CD4-positive, alpha-beta T cell treated with Interleukin-1 beta for 1 hour (primary cell): ENCODE measurements at places on chromosomes 2 and 18.

DNA sequence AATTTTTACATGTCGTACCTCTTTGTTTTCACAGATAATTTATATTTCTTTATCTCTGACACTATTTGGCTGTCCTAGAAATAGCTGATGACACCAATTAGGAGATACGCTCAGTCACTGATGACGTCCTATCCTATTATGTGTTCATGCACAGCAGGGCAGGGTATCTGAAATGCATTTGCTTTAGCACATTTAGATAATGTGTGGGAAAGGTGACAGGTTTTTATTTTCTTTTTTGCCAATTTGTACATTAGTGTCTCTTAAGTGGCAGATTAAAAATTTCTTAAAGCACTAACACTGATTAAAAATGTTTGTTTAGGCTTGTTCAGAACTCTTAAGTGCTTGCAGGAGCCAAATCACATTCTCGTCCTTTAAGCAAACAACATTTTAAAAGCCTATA lies 39.7 kb downstream of the CDC42EP3 start:
- no peak for DNase-seq

DNA sequence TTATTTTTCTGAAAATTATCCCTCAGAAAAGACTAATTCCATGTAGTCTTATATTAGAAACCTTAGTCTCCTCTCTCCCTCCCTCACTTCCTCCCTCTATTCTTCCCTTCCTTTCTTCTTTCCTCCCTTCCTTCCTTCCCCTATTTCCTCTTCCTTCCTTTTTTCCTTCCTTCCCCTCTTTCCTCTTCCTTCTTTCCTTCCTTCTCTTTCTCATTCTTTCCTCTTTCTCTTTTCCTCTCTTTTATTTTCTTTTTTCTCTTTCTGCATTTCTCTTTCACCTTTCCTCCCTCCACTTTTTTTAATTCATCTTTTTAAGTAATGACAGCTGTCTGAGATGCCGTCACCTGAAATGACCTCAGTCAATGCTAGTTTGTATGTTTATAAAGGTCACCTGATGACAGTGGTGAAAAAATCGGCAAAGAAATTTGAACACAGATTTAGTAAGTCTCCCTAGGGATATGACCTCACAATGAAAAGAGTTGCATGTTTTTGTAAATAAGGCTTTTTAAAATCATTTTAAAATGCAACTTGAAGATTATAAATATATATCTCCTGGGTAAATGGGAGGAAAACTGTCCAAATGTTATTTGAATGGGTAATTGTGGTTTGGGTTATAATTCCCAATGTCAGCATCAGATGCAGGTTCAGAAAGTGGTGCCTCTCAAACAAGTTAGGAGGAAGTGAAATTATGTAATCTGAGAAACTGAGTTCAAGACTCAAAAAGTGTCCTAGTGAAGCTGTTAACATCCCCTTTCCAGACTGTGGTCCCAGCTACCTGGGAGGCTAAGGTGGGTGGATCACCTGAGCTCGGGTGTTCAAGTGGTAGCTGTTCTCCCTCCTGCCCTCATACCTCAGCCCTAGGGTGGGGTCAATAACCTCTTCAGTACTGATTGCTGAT lies 90.3 kb upstream of the ST3GAL5 start:
- no peak for DNase-seq

DNA sequence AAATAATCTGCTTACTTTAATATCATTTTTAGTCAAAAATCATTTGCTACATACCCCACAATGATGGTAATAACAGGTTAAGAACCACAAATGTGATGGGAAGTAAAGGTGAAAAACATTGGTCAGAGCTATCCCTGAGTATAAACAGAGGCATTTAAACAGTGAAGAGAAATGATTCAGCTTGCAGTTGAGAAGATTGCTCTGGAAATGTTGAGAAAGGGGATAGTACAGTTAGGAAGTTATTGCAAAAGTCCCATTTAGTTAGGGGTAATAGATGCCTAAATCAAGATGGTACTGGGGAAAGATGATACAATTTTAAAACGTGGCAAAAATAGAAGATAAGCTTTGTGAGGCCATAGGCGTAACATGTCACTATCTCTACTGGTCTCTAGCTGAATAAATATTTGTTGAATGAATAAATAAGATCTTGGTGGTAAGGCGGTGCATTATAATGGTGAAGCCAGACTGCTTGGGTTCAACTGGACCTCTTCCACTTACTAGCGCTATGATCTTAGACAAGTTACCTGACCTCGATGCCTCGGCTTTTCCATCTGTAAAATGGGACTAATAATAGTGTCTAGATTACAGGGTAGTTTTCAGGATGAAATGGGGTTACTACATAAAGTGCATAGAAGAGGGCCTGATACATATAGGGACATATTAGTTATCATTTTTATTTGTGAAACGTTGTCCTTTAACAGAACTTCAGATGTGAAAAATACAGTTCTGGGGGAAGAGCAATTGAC lies 2.0 kb upstream of the BZW1 start:
- no peak for DNase-seq

- no peak for DNase-seq
These were observed 169.3 kb upstream of the NXPH2 start for GRCh38 chr2:138949517-138949916.

- DNase-seq: no peak
These were observed 44.4 kb upstream of the CCDC68 start for GRCh38 chr18:55003695-55004094.

- no peak for DNase-seq
These were observed 19.0 kb downstream of the CROCC2 start for GRCh38 chr2:240925191-240925567.

GRCh38 chr2:159650574-159650973 lies 34.2 kb upstream of the BAZ2B start:
- no peak for DNase-seq

DNA sequence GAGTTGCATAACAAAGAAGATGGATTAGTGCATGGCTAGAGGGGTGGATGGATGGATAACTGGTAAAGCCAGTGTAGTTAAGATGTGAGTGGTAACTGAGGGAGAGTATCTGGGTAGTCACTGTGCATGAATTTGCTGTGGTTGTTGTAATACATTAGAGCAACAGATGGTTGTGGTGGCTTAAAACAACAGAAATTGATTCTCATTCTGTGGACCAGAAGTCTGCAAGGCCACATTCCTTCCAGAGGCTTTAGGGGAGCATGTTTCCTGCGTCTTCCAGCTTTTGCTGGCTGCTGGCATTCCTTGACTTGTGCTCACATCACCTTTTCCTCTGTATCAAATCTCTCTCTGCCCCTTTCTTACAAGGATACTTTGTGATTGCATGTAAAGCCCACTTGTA lies 155.4 kb downstream of the ASB1 start:
- DNase-seq: no peak

- no peak for DNase-seq
These were observed 231.9 kb downstream of the DYSF start for GRCh38 chr2:71685073-71685848.

- DNase-seq: no peak
These were observed 35.9 kb downstream of the TMEM18 start for GRCh38 chr2:641164-641871.

GRCh38 chr2:70173520-70173919 lies 17.3 kb downstream of the C2orf42 start:
- DNase-seq: no peak

GRCh38 chr18:49815927-49816326 lies 2.6 kb upstream of the ACAA2 start:
- no peak for DNase-seq

GRCh38 chr2:64298161-64298560 lies 153.9 kb upstream of the PELI1 start:
- no peak for DNase-seq

- DNase-seq: no peak
These were observed 110.7 kb downstream of the RTN4 start for GRCh38 chr2:54939446-54940118.

DNA sequence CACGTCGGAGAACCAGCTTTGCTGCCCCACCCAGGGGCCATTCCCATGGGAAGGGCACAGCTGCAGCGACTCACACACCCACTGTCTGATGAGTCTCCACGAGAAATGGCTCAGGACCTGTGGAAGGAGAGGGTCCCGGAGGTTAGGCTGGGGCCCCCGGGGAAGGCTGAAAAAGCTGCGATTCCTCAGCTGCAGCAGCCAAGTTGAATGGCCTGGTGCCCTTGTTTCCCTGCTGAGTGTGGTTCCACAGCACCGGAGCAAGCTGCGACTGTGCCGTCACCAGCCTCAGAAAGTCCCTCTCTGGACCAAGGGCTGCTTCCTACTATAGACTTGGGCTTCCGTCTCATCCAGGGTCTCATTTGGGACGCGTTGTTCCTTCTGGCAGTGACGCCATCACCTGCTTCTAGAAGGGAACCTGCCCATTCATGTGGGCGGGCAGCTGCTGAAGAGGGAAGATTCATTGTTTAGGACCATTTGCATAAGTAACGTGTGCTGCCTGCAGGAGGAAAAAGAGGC lies 180.2 kb downstream of the INHBB start:
- no peak for DNase-seq

- no peak for DNase-seq
These were observed 17.5 kb upstream of the CCL20 start for GRCh38 chr2:227796045-227796711.
